ENCODE measurements at places on chromosomes 11 and 22.

DNA sequence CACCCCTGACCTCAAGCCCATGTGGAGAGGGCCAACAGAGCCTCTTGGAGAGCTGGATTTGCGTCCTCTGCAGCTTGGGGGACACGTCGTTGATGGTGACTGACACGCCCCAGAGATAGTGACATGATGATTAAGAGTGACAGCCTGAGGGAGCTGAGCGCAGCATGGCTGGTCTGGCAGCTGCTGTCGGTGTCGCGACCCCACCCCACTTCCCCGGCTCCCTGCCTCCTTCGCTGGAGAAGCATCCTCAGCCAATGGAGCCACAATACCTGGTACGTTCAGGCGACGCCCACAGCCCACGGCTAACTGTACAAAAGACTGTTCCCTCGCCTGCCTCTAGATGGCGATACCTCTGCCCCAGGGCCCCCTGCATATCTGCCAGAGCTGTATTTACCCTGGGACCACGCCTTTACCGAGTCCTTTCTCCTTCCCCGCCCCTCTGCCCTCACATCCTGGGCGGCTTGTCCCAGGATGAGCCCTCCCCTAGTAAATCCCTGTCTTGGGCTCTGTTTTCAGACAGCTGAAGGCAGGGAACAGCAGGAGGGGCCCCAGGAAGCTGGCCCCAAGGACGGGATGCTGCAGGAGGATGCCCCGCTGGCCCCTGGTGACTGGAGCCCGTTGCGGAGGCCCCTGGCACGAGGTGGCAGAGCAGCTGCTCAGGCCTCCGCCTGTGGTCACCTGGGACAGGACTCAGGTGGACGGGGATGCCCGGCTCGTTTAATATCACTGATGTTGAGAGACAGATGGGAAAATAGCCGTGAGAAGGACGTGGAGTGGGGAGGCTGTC lies 90.6 kb downstream of the RPS6KA4 start:
- peak; percentile 70 for DNase-seq

DNA sequence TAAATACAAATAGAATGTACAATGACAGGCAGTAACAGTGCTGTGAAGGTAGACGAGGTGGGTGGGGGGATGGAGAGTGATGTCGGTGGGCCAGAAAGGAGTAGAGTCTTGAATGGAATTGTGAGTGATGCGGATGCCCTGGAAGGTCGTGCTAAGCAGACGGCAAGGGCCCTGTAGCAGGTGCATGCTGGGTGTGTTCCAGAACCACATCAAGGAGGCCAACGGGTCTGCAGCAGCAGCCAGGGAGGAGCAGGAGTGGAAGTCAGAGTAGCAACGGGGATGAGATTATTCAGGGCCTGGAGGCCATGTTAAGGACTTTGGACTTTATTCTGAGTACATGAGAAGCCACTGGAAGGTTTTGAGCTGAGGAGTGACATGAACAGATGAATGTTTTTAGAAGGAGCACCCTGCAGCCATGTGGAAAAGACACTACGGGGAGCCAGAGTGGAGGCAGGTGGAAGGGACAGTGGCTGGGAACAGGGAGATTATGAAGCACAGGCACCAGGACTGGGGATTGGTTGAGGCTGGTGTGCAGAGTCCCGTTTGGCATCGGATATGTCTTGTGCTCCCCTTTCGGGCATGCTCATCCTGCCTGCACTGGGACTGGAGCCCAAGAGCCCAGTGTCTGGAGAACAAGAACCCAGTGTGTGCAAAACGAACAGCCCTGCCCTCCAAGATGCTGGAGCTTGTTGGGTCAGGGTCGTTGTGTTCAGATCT lies 74.1 kb downstream of the COMMD9 start:
- DNase-seq = no peak

- DNase-seq = no peak
Measured at GRCh38 chr11:61913699-61914395, 3.5 kb downstream of the RAB3IL1 start.

GRCh38 chr11:103125462-103125861 lies 16.2 kb downstream of the DYNC2H1 start:
- DNase-seq = no peak

GRCh38 chr11:680476-680875 lies 14.5 kb downstream of the DEAF1 start:
- DNase-seq = no peak

- no peak for DNase-seq
Measured at GRCh38 chr11:26070714-26071380, 261.1 kb upstream of the ANO3 start.

GRCh38 chr11:134409552-134410429 lies 2.3 kb downstream of the B3GAT1 start:
- no peak for DNase-seq

GRCh38 chr22:45612940-45613339 lies 58.7 kb upstream of the ATXN10 start:
- DNase-seq = no peak

DNA sequence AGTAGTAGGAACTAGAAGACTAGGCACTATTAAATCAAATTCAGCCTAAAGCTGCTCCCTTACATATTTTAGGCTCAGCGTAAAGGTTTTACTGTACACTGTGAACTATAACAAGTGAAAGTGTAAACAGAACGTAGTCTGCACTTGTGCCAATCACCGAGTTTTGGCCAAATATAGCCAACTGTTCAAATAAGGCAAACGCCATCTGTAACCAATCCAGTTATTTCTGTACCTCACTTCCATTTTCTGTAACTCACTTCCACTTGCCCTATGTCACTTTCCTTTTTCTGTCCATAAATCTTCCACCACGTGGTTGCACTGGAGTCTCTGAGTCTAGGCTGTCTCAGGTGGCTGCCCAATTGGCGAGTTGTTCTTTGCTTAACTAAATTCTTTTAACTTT lies 2132.2 kb downstream of the LRRC4C start:
- DNase-seq = no peak

- peak; percentile 78 for DNase-seq
Measured at GRCh38 chr11:112159098-112160065, 4.5 kb downstream of the IL18 start.

DNA sequence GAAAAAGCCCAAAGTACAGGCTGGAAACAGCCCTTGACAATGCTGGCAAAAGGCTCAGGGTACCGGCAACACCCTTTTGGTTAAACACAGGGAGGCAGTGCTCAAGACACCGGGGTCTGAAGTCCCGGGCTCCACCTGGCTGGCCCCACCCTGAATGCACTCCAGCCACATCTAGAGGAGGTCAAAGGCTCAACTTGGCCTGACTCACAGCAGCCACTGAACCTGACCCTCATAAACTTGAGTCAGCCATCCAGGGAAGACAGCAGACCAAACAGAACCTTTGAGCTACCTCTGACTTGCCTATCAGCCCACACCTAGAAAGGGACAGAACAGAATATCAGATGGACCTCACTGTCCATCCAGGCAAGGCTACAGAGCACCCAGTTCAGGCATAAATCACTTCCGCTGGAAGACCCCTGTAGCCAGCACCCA lies 3.8 kb downstream of the CFL1 start:
- no peak for DNase-seq

DNA sequence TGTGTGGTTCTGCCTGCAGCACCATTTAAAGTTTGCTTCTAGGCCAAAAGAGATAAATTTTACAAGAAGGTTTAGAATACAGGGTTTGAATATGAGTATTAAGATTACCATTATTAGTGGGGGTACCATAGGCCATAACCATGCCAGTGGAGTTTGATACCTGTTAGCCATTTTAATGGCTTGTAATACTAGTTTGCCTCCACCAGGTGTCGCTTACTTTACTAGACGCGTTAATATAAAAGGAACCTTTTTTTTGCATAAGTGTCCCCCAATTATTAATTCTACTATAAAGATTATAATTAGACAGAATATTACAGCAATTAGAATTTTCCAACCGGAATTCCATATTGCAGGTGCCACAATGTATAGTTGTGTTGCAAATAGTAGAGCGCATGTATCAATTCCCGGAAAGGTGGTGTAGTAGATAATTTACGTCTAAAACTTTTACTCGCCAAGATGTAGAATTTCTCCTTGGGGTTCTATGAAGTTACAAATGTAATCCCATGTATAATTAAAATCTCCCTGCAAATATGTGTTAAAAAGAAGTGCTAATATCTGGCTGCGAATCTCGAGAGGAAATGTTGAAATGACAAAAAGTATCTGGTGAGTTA lies 16.1 kb downstream of the MS4A6E start:
- DNase-seq = peak; percentile 66

DNA sequence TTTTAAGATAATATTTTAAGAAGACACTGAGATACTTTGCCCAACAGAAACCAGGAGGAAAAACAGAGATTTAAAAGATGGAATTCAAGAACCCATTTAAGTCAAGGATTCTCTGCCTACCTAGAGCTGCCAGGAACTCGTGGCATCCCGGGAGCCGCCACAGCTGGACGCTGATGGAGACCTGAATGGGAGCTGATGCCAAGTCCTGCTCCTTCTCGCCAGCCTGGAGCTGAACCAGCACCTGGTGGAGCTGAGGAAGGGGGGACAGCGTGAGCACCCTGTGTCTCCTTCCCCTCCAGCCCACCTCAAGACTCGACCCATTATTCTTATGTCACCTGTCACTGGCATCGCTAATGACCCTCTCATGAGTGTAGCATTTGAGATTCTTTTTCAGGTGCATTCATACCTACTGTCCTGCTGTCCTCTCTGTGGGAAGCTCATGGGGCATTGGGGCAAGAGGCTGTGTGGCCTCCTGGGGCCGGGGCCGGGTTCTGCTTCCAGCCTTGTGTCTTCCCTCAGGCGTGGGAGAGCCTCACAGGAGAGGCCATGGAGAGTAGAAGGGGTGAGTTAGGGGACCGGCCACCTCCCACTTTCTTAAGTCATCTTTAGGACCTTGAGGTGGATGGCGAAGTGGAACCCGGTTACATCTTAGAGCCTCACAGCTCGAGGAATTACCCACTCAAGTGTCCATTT lies 70.8 kb upstream of the PITPNB start:
- no peak for DNase-seq

DNA sequence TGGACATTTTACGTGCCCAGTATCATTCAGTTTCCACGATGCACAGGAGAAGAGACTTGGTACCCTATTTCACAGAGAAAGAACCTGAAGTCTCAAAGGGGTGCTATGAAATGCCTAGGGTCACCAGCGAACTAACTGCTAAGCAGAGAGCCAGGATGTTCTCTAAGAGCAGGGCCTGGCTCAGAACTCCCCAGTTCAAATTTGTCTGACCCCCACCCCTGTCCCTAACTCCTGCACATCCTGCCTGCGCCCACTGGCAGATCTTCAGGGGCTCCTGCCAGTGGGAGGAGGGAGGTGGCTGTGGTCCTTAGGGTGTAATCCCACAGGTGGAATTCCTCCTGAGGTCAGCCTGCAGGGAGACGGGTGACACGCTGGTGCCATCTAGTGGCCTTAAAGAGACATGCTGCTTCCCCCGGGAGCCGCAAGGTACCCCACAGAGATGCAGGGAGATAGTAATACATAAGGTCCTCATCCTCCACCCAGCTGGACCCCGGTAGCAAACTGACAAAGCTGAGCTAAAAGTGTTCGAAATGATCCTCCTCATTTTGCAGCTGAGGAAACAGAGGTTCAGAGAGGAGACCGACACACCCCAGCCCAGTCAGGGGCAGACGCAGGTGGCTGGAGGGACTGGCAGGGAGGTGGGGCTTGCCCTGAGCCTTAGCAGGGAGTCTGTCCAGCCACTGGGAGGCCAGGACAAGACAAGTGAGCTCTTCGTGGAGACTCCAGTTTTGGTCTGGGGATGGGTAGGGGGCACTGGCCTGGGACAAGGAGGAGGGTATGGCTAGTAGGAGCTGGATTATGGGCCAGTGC lies 34.1 kb downstream of the MB start:
- peak; percentile 64 for DNase-seq

GRCh38 chr11:10932976-10933375 lies 75.1 kb upstream of the ZBED5 start:
- DNase-seq = no peak

DNA sequence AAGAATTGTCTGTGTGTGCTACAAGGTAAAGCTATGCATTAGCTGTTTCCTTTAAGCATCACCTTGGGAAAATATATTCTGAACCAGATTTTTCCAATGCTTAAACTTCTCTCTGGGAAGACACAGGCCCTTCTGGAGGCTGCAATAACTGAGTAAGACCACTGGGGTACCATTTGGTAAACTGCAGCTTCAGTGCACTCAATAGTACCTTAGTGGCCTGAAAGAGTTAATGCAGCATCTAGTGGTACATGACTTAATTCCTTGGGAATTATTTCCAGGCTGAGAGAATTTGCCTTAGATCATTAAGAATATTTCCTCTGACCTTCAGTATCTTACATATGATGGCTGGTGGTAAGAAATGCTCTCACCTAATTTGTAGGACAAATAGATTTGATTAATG lies 727.4 kb downstream of the DLG2 start:
- no peak for DNase-seq

- DNase-seq = no peak
Measured at GRCh38 chr11:93505703-93506102, 37.5 kb downstream of the SMCO4 start.

DNA sequence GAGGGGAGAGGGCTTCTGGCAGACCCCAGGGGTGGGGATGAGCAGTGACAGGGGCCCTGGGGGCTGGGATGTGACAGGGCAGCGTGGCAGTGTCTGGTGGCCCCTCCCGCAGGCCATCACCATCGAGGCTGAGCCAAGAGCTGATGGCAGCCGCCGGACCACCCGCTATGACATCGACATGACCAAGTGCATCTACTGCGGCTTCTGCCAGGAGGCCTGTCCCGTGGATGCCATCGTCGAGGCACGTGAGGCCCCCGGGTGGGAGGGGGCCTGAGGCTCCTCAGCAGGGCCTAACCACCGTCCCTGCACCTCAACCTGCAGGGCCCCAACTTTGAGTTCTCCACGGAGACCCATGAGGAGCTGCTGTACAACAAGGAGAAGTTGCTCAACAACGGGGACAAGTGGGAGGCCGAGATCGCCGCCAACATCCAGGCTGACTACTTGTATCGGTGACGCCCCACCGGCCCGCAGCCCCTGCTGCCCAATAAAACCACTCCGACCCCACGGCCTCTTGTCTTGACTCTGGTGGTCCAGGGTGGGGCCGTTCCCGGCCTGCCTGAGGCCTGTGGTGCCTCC lies 2.6 kb upstream of the TCIRG1 start:
- DNase-seq = peak; percentile 79

DNA sequence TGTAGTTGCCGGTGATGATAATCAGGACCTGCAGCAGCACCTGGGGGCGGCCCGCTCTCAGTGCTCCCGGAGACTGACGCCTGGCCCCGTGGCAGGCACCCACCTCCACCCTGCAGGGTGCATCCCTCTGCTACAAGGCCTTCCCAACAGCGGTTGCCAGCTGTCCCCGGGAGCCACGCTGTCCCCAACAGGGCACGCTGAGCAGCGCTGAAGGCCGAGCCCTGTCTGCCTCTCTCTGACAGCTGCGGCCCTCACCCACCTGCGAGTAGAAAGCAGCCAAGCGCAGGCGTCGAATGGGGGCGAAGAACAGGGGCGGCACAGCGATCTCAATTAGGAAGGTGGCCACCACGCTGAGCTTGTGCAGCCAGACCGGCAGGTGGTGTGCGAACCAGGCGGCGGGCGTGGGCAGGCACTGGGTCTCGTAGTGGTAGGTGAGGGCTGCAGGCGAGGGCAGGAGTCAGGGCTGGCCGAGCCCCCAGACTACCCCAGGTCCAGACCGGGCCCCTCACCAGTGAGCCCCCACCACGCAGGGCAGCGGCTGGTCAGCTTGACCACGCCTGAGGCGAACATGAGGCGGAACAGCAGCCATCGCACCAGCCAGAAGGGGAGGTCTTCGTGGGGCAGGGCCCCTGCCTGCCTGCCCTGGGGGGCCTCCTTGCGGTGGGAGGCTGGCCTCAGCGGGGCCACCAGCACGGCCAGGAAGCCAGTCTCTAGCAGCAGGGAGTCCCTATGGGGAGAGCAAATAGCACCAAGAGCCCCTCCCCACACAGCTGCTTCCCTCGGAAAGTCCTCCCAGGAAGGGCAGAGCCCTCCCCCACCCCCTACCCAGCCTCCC lies 1.5 kb downstream of the LMF2 start:
- DNase-seq = no peak
